ENCODE measurements at places on chromosomes 2 and 18. TPM values are rescaled to one million over a fixed set of nuclear protein-coding genes. Genes with fewer than 3 reads are reported as not detected.
A peak's percentile ranks its signal among the peaks of the same experiment; 100 is the strongest.

The KIF5C gene
- total RNA-seq: 0.21 TPM

The ANKRD30BL gene
- total RNA-seq: not detected

The NPAS2 gene
- 16.4 TPM for total RNA-seq

The CYRIA gene
- total RNA-seq: 1.2 TPM

The NTSR2 gene
- not detected for total RNA-seq

The SPHKAP gene
- total RNA-seq: not detected

The CLIP4 gene
- 77.8 TPM for total RNA-seq

DNA sequence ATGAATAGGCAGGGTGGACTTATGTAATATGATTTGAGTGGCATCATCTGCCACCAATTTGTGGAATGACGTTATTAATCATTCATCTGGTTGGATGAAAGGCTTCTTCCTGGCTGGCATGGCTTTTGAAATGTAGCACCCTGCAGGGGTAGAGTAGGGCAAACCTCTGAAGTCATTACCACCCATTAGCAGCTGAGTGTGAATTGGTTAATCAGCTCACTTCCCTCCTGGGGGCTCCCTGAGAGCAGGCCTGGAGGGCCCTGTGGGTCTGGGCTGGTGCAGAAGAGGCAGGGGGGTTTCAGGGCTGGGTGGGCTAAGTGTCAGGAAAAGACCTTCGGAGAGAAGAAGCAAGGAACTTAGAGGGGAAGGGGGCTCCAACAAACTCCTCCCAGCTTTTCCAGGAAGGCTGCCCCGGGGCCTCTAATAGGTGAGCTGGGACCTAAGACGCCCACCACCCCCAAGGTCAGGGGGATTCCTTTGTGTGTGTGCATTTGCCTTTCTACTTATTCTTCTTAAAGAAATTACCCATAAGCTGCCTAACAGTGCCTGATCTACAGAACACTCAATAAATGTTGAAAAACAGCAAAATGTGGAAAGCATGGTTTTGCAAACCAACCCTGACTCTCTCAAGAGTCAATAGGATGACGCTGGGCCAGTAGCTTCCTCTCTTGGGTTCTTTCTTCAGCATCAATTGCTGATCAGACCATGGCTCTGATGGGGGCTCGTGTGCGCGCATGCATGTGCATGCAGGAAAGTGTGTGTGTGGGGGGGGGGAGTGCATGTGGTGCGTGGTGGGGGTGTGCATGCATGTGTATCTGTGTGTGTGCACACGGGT is 49.7 kb upstream of the ZNF516 start:
- H3K4me3 ChIP-seq: no peak overlapping the region
- no peaks in the 10 kb centered on the region for H3K4me1 ChIP-seq
- no peaks in the 10 kb centered on the region for H3K27me3 ChIP-seq
- H3K27ac ChIP-seq: no peak overlapping the region

- DNase-seq: no peak
- no peak overlapping the region for H3K27ac ChIP-seq
- no peak overlapping the region for H3K4me3 ChIP-seq
- H3K27me3 ChIP-seq: peaks cover 100% of the 10 kb centered on the region
- H3K36me3 ChIP-seq: no peaks in the 10 kb centered on the region
- H3K4me1 ChIP-seq: no peaks in the 10 kb centered on the region
Measured at GRCh38 chr2:222217712-222218111, 81.1 kb downstream of the PAX3 start.

DNA sequence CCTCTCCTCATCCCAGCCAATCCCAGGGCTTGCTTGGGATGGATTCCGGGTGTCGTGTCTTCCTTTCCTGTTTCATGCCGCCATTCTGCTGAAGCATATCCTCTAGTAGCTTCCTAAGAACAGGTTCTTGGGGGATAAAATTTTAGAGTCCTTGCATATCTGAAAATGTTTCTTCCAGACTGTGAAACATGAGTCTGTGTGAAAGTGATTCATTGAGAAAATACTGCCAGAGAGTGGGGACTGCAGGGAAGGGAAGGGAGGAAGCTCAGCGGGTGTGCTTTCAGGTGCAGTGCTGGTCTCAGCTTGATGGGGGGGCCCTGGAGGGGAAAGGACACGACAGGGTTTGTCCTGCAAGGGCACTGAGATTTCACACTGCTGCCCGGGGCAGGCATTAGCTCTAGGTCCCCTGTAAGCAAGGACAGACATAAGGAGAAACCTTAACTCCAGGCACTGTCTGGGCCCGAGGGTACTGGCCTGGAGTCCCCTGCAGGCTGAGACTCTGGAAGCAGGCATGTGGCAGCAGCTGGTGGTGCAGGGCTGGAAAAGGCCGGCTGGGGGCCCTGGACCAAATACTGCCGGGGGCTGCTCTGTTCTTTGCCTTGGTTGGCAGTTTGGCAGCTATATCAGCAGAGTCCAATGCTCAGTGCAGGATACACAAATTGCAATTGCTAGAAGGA is 97.6 kb upstream of the HS6ST1 start:
- H3K4me1 ChIP-seq: no peaks in the 10 kb centered on the region
- no peak overlapping the region for H3K27ac ChIP-seq
- H3K27me3 ChIP-seq: no peaks in the 10 kb centered on the region

DNA sequence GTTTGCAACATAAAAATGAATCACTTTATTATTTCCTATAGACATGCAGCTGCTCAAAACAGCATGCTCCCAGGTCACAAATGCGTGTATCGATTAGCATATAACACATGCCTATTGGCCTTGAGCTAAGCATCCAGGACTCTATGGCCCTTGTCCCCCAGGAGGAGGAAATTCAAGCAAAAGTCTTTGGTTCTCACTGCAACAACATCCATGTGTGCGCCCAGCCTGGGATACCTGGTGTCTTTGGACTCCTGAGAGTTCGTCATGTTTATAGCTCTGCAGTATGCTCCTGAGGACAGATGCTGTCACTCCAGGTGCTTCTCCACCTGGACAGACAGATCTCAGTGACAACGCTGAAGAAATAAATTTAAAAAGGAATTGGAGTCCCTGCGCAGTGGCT is 284.6 kb downstream of the PHLPP1 start:
- DNase-seq: no peak
- H3K4me3 ChIP-seq: no peak overlapping the region
- H3K27me3 ChIP-seq: peaks cover 21% of the 10 kb centered on the region
- H3K4me1 ChIP-seq: peaks cover 14% of the 10 kb centered on the region

DNA sequence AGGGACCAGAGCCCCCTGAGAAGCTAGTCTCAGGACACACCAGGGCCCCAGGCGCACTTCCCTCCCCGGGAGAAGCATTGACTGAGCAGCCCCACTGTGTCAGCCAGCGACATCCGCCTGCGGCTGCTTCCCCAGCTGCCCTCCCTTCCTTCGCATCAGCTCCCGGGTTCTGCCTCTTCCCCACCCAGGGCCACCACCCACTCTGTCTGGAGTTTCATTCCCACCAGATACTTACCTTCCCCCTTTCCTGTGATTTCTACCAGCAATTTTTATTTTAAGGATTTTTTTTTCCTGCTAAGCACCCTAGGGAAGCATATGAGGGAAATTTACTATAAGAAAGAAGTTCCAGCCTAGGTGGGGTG is 99.2 kb downstream of the SMAD7 start:
- no peaks in the 10 kb centered on the region for H3K27me3 ChIP-seq
- H3K4me3 ChIP-seq: no peak overlapping the region
- peaks cover 14% of the 10 kb centered on the region for H3K4me1 ChIP-seq
- no peak for DNase-seq
- H3K27ac ChIP-seq: no peak overlapping the region

- H3K4me3 ChIP-seq: no peak overlapping the region
- H3K27me3 ChIP-seq: no peaks in the 10 kb centered on the region
- H3K36me3 ChIP-seq: no peaks in the 10 kb centered on the region
- no peak overlapping the region for H3K27ac ChIP-seq
Measured at GRCh38 chr18:22074282-22075070, 94.9 kb upstream of the GATA6 start.

DNA sequence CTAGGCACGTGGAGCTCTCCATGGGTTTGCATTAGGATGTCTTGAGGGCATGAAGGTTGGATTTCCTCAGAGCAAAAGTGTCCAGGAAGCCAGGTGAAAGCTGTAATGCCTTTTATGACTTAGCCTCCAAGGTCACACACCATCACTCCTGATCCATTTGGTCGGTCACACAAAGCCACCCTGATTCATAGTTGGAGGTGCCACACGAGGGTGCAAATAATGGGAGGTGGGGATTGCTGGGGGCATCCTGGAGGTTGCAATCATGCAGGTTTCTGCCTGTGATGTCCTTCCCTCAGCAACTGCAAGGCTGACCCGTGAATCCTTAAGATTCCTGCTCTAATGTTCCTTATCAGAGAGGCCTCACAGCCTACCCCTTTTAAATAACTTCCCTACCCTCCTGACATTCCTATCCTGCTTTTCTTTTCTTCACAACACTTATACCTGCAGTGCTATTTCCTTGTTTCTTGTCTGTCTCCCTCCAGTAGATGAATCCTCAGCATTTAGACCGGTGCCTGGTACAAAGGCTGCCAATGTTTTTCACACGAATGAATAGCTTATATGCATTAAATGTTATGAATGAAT is 97.1 kb downstream of the LIPG start:
- no peak for DNase-seq
- no peak overlapping the region for H3K27ac ChIP-seq
- H3K4me1 ChIP-seq: peaks cover 9% of the 10 kb centered on the region
- H3K4me3 ChIP-seq: no peak overlapping the region
- H3K27me3 ChIP-seq: peaks cover 11% of the 10 kb centered on the region

DNA sequence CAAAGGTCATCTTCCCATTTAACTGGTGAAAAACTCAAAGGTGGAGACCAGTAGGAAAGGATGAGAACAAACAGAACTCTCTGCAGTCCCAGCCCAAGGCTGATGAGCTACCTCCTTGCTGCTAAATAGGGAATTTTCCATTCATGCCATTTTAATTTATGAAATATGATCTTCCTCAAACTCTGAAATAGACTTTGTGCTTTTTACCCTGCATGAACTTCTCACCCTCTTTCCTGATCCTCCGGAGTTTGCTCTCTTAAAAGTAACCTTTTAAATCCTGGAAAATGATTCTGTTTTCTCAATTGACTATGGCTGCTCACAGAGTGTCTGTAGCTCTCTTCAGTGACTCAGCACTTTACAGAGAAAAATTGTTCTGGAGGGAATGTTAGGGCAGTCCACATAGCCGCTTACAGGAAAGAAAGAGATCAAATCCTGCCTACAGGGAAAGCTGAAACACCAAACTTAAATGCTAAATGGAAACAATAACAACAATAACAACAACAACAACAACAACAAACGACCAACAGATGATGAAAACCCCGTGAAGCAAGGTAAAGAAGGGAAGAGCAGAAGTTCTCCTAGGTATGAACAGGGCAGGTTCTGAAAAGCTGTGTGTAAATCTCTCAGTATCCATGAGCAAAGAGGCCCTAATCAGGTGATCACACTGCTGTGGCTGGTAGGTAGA is 79.8 kb upstream of the SESTD1 start:
- H3K27ac ChIP-seq: peak overlapping the region; percentile 62
- DNase-seq: no peak
- no peak overlapping the region for H3K4me3 ChIP-seq
- no peaks in the 10 kb centered on the region for H3K36me3 ChIP-seq
- no peaks in the 10 kb centered on the region for H3K27me3 ChIP-seq

- DNase-seq: no peak
- H3K27ac ChIP-seq: no peak overlapping the region
- no peak overlapping the region for H3K4me3 ChIP-seq
- peaks cover 75% of the 10 kb centered on the region for H3K27me3 ChIP-seq
- H3K36me3 ChIP-seq: no peaks in the 10 kb centered on the region
Measured at GRCh38 chr18:60753753-60754152, 381.2 kb upstream of the MC4R start.

DNA sequence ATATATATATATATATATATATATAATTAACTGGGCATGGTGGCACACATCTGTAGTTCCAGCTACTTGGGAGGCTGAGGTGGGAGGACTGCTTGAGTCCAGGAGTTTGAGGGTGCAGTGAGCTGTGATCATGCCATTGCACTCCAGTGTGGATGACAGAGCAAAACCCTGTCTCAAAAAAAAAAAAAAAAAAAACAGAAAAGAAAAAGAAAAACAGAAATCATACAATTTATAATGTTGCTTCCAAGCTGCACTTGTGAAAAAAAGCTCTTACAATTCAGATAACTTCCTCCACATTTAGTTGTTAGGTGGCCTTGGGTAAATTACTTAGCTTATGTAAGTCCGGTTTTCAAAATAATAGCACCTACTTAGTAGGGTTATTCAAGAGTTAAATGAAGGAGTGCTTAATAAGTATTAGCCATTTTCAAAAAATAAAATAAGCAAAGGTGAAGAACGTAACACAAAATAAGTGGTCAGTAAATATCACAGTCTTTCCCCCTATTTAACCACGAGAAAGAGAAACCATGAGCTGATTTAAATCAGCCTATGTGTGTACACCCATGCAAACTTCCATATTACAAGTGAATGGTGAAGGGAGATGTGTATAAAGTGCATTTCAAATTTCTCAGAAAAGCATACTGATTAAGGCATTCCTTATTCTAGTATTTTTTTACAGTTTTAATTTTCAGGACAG is 2.3 kb downstream of the WIPF1 start:
- H3K4me3 ChIP-seq: no peak overlapping the region
- no peaks in the 10 kb centered on the region for H3K27me3 ChIP-seq
- peaks cover 26% of the 10 kb centered on the region for H3K4me1 ChIP-seq

GRCh38 chr2:239431536-239431935 is 30.7 kb upstream of the HDAC4 start:
- no peaks in the 10 kb centered on the region for H3K36me3 ChIP-seq
- no peak overlapping the region for H3K27ac ChIP-seq
- peak; percentile 9 for DNase-seq
- H3K27me3 ChIP-seq: peaks cover 24% of the 10 kb centered on the region
- no peak overlapping the region for H3K4me3 ChIP-seq
- no peaks in the 10 kb centered on the region for H3K4me1 ChIP-seq

GRCh38 chr2:174614261-174614660 is 16.7 kb upstream of the WIPF1 start:
- peak overlapping the region; percentile 90 for H3K27ac ChIP-seq
- peaks cover 6% of the 10 kb centered on the region for H3K36me3 ChIP-seq
- peak overlapping the region; percentile 43 for H3K4me3 ChIP-seq
- H3K4me1 ChIP-seq: peaks cover 34% of the 10 kb centered on the region
- DNase-seq: peak; percentile 80
- H3K27me3 ChIP-seq: no peaks in the 10 kb centered on the region

GRCh38 chr2:223837287-223838061 is at the start of gene AP1S3:
TSS of gene AP1S3 (minus strand) at chr2:223837582. CDS start at chr2:223837450, 132 bp downstream.
- no peaks in the 10 kb centered on the region for H3K36me3 ChIP-seq
- H3K27ac ChIP-seq: peak within 1 kb of the TSS; percentile 63
- peaks cover 22% of the 10 kb centered on the region for H3K4me1 ChIP-seq
- H3K27me3 ChIP-seq: no peaks in the 10 kb centered on the region
- H3K4me3 ChIP-seq: peak within 1 kb of the TSS; percentile 95

DNA sequence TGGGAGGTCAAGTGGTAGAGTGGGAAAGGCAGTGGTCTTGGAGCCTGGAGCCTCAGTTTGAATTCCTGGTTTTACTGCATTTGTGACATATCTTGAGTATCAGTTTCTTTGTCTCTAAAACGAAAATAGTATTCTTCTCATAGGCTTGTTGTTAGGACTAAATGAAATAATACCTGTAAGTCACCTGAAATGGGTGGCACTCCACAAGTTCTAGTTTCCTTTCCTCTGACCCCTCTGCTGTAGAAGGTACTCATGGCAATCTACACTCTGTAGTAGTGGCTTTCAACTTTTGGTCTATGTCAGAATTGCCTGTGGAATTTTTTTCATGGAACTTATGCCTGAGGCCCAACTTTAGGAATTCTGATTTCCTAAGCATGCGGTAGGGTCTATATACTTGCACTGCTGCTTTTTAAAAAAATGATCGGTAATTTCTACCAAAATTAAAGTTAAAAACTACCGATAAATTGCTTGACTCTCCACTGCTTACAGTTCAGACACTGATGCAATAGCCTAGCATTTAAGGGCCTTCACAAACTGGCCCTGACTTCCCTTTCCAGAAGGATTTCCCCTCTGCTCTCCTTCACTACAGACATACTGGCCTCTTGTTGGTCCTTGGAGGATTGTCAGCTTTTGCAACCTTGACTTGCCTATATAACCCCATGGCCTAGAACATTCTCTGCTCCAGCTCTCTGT is 47.2 kb downstream of the PLEK start:
- peaks cover 16% of the 10 kb centered on the region for H3K27me3 ChIP-seq
- no peak overlapping the region for H3K27ac ChIP-seq
- H3K4me3 ChIP-seq: no peak overlapping the region
- H3K36me3 ChIP-seq: no peaks in the 10 kb centered on the region
- DNase-seq: no peak
